ENCODE measurements at places on chromosomes 16 and 17. TPM values are rescaled to one million over a fixed set of nuclear protein-coding genes. Genes with fewer than 3 reads are reported as not detected.

Gene MT1F
- not detected for total RNA-seq

DNA sequence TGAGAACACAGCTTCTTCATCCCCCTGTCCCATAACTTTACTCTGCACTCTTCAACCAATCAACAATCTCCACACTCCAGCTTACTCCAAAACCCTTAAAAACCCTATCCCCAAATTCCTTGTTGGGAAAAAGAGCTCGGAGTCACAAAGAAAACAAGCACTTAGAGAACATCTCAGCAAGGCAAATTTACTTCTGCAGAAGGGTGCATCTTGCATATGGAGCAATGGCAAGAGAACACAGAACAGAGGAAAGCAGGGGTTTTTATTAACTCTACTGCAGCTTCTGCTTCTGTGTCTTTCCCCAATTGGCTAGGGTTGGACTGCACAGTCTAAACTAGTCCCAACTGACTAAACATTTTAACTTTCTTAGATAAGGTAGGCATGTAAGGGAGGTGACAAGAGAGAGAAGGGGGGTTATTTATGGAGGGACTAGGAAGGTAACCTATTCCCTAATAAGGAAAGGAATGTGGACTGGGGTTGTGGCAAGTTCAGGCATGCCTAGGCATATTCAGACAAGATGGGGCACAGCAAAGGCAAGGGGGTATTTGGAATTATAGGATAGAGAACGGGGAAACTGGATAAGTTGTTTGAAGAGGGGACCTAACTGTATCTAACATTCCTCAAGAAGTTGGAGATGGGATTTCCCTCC lies 125.5 kb downstream of the CACNG3 start:
- no peak for DNase-seq

GRCh38 chr17:61201211-61201610 lies 198.4 kb upstream of the TBX2 start:
- DNase-seq = peak; percentile 96

DNA sequence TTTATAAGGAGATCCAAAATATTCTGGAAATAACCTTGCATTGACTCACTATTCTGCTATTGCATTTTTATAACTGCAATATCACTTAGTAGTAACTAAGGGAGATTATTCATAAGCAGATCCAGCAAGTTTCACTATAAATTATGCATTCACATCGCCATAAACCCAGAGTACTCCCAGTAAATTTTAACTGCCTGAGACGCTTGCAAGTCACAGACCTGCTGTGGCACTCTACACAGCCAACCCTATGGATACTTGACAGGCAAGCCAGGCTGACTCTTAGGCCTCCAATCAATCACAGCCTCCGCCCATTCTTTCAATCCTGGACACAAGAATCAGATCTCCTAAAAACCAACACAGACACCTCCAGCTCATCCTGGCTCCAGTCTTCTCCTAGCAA lies 28.2 kb downstream of the USP31 start:
- DNase-seq = peak; percentile 19

DNA sequence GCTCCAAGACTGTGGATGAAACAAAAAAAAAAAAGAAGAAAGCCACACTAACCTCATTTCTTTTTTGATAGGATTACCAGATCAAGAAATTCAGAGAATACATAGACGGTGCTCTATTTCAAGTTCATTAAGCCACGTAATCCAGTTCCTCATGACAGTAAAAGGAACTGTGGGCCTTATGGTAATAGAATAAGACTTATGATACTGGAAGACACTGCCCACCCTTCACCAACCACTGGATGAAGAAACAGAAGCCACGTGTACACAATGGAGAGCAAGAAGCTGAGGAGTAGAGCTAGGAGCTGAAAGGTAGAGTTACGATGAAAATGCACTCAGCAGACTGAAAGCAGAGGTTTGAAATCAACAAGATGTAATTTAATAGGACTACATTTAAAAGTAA lies 11.2 kb downstream of the NCBP3 start:
- DNase-seq = no peak

DNA sequence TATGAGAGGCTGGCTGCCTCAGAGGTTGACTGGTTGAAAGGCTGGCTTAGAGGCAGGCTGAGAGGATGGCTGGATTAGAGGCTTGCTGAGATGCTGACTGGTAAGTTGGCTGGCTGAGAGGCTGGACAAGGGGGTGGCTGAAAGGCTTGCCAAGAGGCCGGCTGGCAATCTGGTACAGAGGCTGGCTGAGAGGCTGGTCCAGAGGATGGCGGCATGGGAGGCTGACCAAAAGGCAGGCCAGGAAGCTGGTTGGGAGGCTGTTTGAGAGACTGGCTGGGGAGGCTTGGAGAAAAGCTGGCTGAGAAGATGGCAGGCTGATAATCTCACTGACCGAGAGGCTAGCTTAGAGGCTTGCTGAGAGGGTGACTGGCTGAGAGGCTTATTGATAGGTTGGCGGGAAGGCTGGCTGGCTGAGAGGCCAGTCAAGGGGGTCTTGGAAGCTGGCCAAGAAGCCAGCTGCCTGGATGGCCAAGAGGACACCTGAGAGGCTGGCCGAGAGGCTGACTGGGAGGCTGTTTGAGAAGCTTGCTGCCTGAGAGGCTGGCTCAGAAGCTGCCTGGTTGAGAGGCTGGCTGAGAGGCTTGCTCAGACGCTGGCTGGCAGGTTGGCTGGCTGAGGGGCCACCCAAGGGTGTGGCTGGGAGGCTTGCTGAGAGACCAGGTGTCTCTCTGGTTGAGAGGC lies 34.2 kb upstream of the ACSM2B start:
- DNase-seq = no peak

Data from fibroblast of villous mesenchyme (primary cell).